Daoy (cell line): ENCODE measurements at places on chromosomes 3 and 15. TPM values are rescaled to one million over a fixed set of nuclear protein-coding genes. Genes with fewer than 3 reads are reported as not detected.
A peak's percentile ranks its signal among the peaks of the same experiment; 100 is the strongest.

GALNT15 gene
- total RNA-seq: 0.60 and 0.69 TPM in 2 replicates

- DNase-seq: no peak
These were observed 15.3 kb downstream of the HESX1 start for GRCh38 chr3:57184526-57184925.

- DNase-seq: peak; percentile 25
These were observed 29.3 kb upstream of the UBE2E1 start for GRCh38 chr3:23776352-23776891.

HES1 gene
- total RNA-seq: 88.3 and 97.8 TPM in 2 replicates

DNA sequence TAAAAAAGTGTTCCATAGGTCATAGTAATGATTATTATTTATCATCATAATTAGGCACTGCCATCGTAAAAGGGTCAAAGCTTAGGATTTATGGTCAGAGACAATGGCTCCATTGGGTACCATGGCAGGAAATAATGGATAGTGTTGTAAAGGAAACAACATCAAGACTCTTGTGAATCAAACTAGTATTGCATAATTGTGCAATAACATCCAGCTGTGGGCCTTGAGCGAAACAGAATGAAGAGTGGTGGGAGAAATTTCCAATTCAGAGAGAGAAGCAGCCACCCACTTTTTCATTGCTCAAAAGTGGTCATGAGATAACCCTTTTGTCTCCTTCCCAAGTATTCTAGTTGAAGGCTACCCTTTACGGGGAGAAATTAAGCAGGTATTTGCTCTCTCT, 61.7 kb downstream of the ALDH1A2 start:
- DNase-seq: no peak

DNA sequence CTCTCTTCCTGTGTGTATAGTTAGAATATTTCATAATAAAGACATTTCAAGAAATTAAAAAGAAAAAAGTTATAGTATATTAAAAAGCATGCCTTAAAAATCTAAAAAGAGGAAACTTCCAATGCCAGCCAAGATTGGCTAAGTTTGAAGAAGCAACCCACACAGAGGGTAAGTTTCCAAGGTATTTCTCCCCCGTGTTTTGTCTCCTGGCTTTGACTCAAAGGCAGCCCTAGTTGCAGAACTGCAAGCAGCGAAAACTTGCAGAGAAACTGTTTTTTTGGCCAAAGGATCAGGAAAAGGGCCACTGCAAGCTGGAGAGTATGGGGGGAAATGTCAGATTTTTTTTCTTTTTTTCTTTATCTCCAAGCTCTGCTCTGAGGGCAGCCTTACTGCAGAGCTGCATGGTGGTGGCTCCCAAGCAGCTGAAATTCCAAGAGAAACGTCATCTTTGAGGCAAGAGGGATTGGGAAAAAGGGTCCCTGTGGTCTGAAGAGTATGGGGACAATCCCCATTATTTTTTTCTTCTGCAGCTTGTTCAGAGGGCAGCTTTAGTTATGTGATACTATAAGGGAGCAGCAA, 23.0 kb downstream of the HACL1 start:
- no peak for DNase-seq

GRCh38 chr3:15042936-15043335, 22.2 kb downstream of the MRPS25 start:
- DNase-seq: peak; percentile 5

TUSC7 gene
- total RNA-seq: not detected in 2 replicates

- DNase-seq: peak; percentile 65
These were observed at the start of gene ZNF660 for GRCh38 chr3:44584646-44585501. Gene ZNF660 (plus strand): TSS chr3:44584964. CDS start chr3:44594194, 9,230 bp downstream.

- no peak for DNase-seq
These were observed 796.8 kb downstream of the AGBL1 start for GRCh38 chr15:86876387-86876944.

GRCh38 chr15:45719490-45719889, 84.7 kb downstream of the SQOR start:
- no peak for DNase-seq

- no peak for DNase-seq
These were observed 8.7 kb upstream of the RFX7 start for GRCh38 chr15:56252386-56252785.

DNA sequence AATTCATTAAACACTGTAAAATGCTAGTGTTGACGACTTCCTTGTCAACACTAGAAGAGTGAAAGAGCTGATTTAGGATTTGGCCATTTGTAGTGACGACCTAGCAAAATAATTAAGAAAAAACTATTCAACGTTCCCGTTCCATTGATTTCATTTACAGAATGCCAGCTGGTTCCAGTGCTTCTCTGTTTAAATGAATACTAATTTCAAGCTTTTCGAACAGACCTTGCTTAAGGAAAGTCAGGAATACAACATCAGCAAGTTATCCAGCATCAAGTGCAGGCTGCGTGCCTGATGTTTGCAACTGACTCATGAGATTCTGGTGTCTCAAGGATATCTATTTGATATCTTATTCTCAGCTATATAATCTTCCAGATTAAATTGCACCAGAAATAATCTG, 98.4 kb upstream of the BHLHE40 start:
- no peak for DNase-seq

NPAP1 gene
- 0.03 and 0.17 TPM in 2 replicates for total RNA-seq

DNA sequence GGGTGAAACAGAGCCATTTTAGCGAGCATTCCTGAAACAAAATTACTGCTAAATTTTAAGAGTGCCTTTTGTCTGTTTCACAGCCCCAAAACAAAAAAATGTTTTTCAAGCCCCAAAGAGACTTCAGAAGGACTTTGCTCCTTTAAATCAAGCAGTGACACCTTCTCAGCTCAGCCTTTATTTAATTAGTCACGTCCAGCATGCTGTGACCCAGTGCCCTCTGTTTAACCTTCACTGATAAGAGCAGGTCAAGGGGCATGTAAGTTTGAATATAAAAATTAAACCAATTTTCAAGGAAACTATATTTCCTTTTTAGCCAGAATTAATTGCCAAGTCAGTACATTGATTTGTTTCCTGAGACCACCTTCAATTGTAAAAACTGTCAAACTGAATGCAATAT, 40.6 kb downstream of the ISL2 start:
- DNase-seq: no peak

- DNase-seq: no peak
These were observed 5.9 kb downstream of the CPEB1 start for GRCh38 chr15:82641129-82641798.

DNA sequence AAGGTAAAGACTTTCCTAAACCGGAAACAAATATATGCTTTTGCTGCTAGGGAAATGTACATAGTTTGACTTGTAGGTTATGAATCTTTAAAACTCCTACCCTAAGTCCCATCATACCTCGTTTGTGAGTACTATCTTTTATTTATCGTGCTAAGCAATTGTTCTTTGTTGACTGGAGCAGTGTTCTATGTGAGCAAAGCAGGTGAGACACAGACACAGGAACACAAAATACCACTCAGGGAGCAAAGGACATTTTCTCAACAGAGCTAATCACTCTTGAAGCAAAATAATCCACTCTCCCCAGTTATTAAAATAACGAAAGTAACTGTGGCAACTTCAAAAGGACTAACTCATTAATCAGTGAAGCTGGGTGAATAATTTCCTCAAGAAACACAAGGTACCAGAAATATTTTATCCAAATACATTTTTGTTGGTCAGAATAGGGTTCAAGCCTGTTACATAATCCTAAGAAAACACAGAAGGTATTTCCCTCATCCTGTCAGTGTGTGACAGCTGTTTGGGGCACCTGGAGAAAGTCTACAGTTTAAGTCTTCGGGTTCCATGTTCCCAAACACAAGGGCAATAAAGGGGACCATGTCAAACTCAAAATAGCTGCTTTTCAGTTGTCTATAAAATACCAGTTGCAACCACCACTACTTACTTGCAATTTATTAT, 407.7 kb downstream of the FOXP1 start:
- DNase-seq: no peak

FAM131A gene
- total RNA-seq: 23.7 and 28.0 TPM in 2 replicates

MUC4 gene
- not detected in 2 replicates for total RNA-seq

RCCD1 gene
- 13.6 and 19.8 TPM in 2 replicates for total RNA-seq

DNA sequence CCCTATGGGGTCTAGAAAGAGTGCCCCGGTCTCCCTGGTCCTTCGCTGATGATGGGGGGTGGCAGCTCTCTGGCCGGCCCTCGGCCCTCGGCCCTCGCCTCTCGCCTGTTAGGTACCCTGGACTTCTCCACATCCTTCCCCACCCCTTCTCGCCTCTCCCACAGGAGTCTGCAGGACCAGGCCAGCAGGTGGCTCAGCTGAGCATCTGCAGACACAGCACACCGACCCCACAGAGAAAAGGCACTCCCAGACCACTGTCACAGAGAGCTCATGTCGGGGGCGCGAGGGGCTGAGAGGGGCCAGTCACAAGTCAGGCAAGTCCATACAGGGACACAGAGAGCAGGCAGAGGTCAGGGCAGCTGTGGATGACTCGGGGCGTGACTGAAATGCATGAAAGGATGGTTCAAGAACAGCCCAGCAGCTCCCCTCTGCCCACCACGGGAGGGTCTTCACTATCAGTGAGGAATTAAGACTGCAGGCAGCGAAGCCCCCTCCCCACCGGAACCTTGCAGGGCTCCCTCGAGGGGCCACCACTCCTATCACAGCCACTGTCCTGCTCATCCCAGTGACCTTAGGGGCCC, 181.7 kb upstream of the NSMCE3 start:
- peak; percentile 28 for DNase-seq

- no peak for DNase-seq
These were observed 5.6 kb upstream of the PLEKHO2 start for GRCh38 chr15:64836023-64836536.

CPB1 gene
- not detected in 2 replicates for total RNA-seq

TMCO5A gene
- total RNA-seq: not detected in 2 replicates

CHAC1 gene
- total RNA-seq: 4.4 and 4.9 TPM in 2 replicates

DNA sequence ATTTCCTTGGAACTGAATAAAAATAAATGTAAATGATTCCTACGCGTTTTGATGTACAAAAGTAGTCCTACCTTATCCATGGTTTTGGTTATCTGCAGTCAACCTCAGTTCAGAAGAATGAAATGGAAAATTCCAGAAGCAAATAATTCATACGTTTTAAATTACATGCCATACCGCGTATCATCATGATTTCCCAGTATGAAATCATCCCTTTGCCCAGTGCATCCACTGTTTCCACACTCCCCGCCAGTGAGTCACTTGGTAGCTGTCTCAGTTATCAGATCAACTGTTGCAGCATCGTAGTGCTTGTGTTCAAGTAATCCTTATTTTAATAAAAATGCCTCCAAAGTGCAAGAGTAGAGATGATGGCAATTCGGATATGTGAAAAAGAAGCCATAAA, 9.1 kb upstream of the MFSD1 start:
- DNase-seq: peak; percentile 82

- no peak for DNase-seq
These were observed 35.3 kb downstream of the SQOR start for GRCh38 chr15:45670091-45670490.

- DNase-seq: no peak
These were observed 28.7 kb upstream of the PFN2 start for GRCh38 chr3:149999421-149999820.

SEMA5B gene
- not detected in 2 replicates for total RNA-seq

MED12L gene
- 1.8 and 2.7 TPM in 2 replicates for total RNA-seq

GUCA1C gene
- not detected in 2 replicates for total RNA-seq

TRPM1 gene
- not detected in 2 replicates for total RNA-seq

DNA sequence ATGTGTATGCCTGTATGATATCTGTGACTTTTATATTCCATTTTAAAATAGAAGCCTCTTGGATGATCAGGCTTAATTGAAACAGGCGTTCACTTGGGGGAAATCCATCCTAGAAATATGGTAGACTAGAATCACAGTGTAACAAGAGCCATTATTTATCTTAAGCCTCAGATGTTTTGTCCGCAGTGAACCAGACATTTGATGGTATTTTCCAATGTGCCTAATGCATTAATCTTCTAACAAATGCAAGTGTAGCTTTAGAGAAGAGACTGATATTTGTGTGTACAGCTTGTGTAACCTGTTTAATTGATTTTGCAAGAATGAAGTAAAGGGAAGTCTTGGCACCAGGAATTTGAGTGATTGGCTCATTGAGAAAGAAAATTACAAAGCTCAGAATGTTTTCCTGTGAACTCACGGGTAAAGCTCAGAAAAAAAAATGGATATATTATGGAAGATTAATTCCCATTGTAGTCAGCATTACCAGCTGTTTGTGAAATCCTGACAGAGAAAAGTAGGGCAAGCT, 155.7 kb downstream of the SV2B start:
- DNase-seq: no peak

DNA sequence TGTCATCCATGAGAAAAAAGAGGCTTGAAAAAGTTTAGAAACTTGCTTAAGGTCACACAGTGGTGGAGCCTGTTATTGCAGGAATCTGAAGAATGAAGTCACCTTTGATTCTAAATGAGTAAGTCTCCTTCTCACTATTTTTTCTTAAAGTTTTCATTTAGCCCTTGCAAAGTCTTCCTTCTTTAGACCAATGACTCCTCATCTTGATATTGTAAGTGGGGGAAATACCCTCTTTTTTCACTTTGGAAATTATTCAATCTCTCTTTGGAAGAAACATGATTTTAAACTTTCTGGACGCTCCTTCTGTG, 787 bp upstream of the SLMAP start:
- peak; percentile 35 for DNase-seq

GRCh38 chr3:124201786-124202185, 209.9 kb upstream of the ROPN1 start:
- DNase-seq: no peak

SIDT1 gene
- total RNA-seq: 0.11 TPM in 1 of 2 replicates, not detected in the other

GRCh38 chr15:78933823-78934654, 10.8 kb downstream of the CTSH start:
- DNase-seq: no peak

- DNase-seq: no peak
These were observed 26.3 kb downstream of the BLM start for GRCh38 chr15:90743407-90743806.

DNA sequence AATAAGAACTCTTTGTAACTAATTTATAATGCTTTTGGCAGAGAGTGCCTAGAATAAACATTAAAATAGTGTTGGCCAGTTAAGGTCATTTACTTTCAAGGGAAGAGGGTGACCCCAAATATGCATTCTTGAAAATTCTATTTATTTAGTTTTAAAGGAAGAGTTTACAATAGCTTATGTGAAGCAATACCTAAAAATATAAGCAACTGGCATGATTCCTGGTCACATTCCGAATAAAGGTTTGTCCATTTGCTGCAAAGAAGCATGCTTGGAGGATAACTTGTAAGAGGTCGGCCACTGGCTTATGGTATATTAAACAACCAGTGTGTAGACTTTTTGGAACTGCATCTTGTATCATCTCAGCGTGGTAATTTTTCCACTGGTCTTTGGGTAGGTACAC, 10.2 kb downstream of the MITF start:
- DNase-seq: no peak
